Activated CD4-positive, alpha-beta T cell treated with anti-CD3 and anti-CD28 coated beads, Interleukin-2, Interleukin-4, amounts not matched to agents 100 ng/mL and 50 ng/mL, durations not matched to agents 16 hours and 8 hours (primary cell): ENCODE measurements at places on chromosomes 7 and 10.

DNA sequence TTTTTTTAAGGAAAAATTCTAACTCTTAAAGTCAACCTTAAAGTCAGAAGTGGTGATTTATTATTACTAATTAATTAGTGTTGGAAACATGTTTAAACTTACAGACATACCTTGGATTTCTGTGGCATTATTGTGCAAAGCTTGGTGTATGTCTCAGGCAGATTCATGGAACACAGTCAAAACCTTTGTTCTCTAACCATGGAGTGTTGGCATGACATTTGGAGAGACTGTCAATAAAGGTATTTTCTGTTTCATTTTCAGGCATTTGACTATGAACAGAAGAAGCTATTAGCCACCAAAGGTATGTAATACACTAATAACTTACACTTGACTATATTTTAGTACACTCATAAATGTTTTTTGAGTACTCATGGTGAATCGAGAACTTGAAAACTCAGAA, 293.7 kb downstream of the BICC1 start:
- DNase-seq = no peak

DNA sequence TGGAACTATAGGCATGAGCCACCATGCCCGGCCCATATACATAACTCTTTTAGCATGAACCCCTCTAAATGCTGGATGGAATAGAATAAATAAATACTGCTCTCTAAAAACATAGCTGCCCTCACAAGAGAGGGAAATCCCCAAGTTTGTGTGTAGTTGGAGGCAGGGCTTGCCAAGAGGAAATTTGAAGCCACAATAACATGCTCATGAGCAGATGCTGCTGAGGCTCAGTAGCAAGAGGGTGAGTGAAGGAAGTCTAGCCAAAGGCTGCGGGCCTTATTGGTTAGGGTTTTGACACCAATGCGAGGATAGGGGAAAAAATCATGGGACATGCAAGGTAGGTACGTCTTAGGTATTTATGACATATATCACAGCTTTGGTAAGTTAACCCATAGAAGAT, 17.3 kb downstream of the TPK1 start:
- peak; percentile 61 for DNase-seq

DNA sequence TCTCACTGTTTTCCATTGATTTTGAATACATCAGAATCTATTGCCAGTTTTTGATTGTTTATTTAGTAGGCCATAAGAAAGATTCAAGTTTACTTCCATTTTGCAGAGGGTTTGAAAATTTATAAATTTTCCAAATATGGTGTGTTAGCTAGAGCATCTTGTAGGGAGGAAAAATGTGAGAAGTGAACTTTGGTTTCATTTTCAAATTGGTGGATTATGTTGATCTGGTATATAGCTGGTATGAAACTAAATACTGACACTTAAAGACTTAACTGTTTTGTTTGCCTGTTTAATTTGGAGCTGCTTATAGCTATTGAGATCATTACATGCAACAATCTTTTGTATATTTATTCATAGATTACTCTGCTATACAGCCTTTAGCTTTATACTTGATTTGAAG, 108.1 kb downstream of the ADAM22 start:
- no peak for DNase-seq

- DNase-seq = no peak
Measured at GRCh38 chr7:42180806-42181205, 56.2 kb downstream of the GLI3 start.

DNA sequence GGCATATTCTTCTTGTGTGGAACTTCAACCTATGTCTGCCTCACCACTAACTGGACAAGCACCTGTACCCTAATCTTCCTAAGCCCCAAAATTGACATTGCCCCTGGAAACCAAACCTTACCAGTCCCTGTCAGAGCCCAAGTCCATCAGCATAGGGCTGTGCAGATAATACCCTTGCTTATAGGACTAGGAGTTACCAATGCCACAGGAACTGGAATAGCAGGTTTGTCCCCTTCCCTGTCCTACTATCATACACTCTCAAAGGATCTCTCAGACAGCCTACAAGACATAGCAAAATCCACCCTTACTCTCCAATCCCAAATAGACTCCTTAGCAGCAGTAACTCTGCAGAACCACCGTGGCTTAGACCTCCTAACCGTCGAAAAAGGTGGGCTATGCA, 19.8 kb downstream of the ZNF107 start:
- no peak for DNase-seq
